Stimulated activated CD8-positive, alpha-beta memory T cell treated with anti-CD3 and anti-CD28 coated beads, Interleukin-12 subunit alpha, Interleukin-12 subunit beta, amount 100 ng/mL, for 4 hours (primary cell): ENCODE measurements at places on chromosomes 7 and 10.

GRCh38 chr7:28953633-28954032 lies 4.5 kb downstream of the TRIL start:
- no peak for DNase-seq

DNA sequence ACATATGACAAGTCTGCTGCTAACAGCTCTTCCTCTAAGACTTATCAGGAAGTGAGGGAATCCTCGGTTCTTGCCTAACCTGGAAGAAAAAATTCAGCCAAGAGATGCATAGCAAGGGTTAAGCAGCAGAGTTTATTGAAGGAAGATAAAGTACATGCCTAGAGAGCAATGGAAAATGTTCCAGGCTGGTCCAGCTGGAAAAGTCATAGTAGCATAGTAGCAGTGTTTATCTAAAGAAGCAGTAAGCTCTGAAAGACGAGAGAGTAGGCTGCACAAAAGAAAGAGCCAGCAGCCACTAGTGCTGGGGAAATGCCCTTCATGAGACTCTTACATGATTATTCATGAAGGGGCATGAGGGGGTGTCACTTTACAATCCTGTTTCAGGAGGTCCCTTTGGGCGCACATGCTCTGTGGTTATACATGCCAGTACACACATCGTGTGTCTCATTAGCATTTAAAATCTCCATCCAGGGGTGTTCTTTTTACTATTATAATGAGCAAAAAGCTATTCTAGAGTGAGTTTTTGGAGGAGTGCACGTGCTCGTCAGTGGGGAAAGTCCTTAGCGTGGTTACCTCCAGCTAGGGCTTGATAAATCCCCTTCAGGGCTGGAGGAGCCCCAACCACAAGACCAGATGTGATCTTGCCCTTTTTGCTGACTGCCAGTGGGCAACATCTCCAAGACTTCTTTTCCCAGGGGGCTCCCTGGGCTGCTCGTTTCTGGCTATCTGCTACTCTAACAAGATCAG lies 716.1 kb downstream of the PARD3 start:
- DNase-seq, result no peak

DNA sequence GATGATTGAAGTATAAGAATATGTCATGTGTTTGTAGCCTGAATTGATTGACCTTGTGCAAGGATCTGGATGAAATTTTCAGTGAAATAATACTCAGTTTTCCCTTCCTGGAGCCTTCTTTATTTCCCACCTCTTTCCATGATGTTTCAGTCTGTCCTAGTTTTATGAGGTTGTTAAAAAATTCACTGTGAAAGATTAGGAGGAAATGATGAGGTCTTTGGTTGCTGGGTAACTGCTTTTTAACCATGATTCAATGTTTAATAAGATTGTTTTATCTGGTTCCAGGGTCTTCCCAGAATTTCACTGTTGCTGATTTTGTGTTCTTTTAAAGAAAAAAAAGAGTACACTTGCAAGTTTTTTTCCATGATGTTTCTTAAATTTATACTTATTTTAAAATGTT lies 221.5 kb downstream of the MBL2 start:
- no peak for DNase-seq

DNA sequence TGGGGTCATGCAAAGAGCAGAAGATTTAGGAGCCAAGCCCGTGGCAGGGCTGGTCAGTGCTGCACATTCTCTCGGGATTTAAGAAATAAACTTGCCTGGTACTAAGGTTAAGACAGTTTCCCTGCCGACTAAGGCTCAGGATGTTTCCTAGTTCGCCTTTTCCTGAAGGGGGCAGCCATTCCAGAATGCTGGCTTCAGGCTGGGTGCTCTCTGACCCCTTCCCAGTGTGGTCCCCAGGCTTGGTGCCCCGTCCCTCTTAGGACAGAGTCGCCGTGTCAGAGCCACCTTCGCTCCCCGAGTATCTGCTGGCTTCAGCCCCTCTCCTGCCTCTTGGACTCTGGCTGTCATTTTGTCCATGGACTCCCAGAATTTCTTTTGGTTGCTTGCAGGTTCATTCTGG lies 117.2 kb downstream of the ELFN1 start:
- no peak for DNase-seq

GRCh38 chr10:49220031-49220430 lies 31.8 kb upstream of the TMEM273 start:
- DNase-seq, result no peak

- DNase-seq, result peak; percentile 43
Measured at GRCh38 chr10:30701451-30702173, 72.1 kb upstream of the LYZL2 start.

- no peak for DNase-seq
Measured at GRCh38 chr10:90218846-90219245, 517.5 kb downstream of the KIF20B start.

DNA sequence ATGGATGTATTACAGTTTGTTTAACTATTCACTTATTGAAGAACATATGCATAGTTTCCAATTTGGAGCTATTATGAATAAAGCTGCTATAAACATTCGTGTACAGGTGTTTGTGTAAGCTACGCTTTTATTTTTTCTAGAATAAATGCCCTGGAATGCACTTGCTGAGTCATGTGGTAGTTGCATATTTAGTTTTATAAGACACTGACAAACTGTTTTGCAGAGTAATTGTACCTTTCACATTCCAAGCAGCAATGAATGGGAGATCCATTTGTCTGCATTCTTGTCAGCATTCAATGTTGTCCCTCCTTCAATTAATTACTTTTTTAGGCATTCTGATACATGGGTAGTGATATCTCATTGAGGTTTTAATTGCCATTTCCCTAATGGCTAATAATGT lies 373.6 kb upstream of the GHITM start:
- no peak for DNase-seq

- DNase-seq, result no peak
Measured at GRCh38 chr10:17744341-17744861, 7.6 kb upstream of the TMEM236 start.

DNA sequence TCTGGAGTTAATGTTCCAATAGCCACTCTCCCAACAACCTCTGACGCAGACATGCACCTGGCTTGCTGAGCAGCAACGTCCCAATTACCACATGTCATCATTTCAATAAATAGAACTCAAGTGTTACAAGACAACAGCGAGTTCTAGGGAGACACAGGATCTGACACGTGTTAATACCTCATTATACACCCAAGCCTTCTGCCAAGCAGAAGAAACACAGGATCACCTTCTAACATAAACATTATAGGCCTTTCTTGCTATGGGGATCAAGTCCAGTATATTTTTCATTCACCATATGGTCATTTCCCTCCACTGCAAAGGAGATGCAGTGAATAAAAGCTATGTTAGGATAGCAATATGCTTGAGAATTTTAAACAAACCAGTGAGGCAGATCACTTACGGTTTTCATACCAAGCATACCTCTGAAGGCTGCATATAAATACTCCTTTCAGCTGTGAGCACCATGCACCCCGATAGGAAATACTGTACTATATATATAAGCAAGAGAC lies 74.2 kb downstream of the JAZF1 start:
- no peak for DNase-seq
